ENCODE measurements at places on chromosomes 11 and 22.

- no peak for DNase-seq
These were observed 22.7 kb downstream of the KCNJ4 start for GRCh38 chr22:38432264-38432663.

- DNase-seq: no peak
These were observed 75.6 kb downstream of the TP53I11 start for GRCh38 chr11:44875037-44875436.

DNA sequence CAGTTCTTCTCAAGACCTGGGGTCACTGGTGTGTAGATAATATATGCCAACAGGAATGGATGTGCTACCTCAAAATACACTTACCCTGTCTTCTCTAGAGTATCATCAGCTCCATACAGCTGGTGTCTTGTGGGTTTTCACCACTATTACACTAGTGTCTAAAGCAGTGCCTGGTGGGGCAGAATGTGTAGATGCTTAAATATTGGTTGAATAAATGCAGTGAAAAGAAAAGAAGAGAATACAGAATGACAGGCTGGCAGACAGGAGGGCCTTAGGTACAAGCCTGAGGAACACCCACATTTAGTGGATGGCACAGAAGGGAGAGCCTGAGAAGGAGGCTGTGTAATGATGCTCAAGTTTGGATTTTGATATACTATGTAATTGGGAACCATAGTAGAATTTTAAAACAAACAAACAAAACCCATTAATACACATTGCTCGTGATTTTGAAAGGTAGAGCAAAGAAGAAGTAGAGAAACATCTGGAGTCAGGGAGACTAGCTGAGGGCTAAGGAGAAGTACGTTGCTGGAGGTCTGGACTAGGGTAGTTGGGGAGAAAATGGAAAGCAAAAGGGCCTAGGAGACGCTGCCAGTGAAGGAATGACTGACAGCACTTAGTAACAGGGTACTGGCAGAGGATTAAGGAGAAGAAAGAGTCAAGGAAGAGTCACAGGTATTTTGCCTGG is 20.5 kb upstream of the RAG2 start:
- DNase-seq: no peak

GRCh38 chr11:102188488-102188887 is 78.2 kb downstream of the YAP1 start:
- DNase-seq: no peak

DNA sequence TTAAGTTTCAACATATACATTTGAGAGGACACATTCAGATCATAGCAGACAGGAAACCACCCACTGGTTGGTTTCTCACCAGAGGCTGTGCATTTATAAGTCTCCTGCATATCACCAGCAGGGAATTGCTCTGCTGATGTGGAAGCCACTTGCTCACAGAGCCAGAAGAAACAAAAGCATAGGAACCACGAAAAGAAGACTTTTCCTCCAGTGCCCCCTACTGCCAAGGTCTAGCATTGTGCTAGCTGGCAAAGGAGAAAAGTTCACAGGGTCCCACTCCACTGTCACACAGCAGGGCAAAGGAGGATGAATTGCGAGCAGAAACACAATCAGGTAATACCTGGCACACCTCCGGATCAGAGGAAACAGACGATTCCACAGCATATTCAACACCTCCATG is 28.9 kb upstream of the ISX start:
- no peak for DNase-seq

- peak; percentile 64 for DNase-seq
These were observed 11.7 kb downstream of the PHRF1 start for GRCh38 chr11:587978-588380.

DNA sequence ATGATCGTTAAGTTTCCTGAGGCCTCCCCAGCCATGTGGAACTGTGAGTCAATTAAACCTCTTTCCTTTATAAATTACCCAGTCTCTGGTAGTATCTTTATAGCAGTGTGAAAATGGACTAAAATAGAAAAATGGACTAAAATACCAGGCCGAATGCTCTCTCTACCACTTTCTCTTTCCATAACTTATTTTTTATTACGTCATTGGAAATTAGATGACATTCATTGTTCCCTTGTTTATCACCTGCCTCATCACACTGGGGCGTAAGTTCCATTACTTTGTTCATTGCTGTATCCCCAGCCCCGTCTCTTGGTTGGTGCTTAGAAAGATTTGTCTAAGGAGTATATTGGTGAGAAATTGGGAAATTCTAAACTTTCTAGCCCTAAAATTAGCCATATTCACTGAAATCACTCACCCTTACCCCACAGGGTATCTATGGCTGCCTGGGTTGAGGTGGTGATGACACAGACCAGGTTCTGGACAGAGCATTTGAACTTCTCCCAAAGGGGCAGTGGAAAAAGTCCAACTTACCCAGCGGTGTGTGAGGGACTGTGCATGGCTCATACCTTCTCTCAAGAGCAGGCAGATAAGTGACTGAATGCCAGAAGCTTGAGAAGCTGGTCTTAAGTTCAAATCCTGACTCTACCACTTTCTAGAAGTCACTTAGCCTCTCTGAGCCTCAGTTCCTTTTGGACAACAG is 50.9 kb upstream of the TP53I11 start:
- DNase-seq: no peak

DNA sequence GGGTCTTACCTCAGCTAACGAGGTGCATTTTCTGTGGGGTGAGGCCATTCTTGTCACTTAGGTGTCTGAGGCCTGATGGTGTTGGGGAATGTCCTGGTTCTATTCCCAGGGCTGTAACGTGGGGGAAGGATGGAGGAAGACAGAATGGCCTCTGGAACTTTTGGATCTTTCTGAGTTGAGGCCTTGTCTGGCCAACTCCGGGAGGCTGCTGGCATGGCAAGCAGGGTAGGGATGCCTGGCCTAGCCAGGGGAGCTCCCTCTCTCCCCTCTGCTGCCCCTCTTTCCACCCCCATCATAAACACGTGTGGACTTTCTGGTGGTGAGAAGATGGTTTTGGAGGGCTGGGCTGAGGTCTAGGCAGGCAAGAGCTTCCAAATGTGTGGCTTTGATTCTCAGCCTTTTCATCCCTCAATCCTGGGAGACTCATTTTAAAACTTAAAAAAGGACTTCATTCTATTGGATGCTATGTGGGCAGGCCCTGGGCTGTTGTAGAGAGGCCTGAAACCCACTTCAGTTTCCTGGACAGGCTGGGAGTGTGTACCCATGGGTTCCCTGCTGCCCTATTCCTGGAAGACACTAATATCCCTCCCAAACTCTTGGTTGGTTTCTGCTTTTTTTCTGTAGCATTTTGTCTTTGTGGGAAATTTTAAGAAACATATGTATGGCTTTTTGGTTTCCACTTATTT is 30.9 kb downstream of the ZBTB16 start:
- DNase-seq: no peak

GRCh38 chr22:50694099-50694605 is 21.5 kb downstream of the SHANK3 start:
- no peak for DNase-seq

GRCh38 chr11:44095506-44096359 is at the start of gene EXT2:
Gene EXT2 (plus strand): TSS chr11:44095678. CDS start chr11:44107713, 12,035 bp downstream.
- peak; percentile 98 for DNase-seq

DNA sequence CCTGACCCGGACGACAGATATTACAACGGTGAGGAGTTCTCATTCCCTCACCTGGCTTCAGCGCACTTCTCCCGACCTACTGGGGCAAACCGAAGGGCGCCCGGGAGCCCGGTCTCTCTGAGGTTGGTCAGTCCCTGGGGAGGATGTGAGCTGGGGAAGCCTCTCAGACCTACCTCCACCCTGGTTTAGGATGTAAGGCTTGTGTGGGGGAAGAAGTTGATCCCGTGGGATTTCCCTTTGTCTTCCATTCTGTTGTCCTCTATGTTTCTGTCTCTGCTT is 12.3 kb downstream of the ROBO3 start:
- DNase-seq: no peak

- peak; percentile 35 for DNase-seq
These were observed 52.8 kb downstream of the MN1 start for GRCh38 chr22:27748751-27749191.

Data from AG08396 (cell line).